Esophagus muscularis mucosa (tissue), 4 donors: ENCODE measurements at places on chromosomes 5 and 9. TPM values are rescaled to one million over a fixed set of nuclear protein-coding genes. Genes with fewer than 3 reads are reported as not detected.

- no peak overlapping the region for H3K4me3 ChIP-seq
- no peaks in the 10 kb centered on the region for H3K36me3 ChIP-seq
- H3K27me3 ChIP-seq: no peaks in the 10 kb centered on the region
- H3K4me1 ChIP-seq: no peaks in the 10 kb centered on the region
- H3K27ac ChIP-seq: no peak overlapping the region
- DNase-seq: no peak
These were observed 456.6 kb upstream of the TLE4 start for GRCh38 chr9:79115176-79115575.

GRCh38 chr9:3793363-3793762, 267.6 kb upstream of the RFX3 start:
- no peak overlapping the region for H3K27ac ChIP-seq
- no peaks in the 10 kb centered on the region for H3K27me3 ChIP-seq
- no peaks in the 10 kb centered on the region for H3K36me3 ChIP-seq
- DNase-seq: no peak
- H3K4me3 ChIP-seq: no peak overlapping the region
- no peaks in the 10 kb centered on the region for H3K4me1 ChIP-seq

GRCh38 chr5:144275329-144275728, 104.7 kb downstream of the KCTD16 start:
- H3K4me3 ChIP-seq: no peak overlapping the region
- no peaks in the 10 kb centered on the region for H3K4me1 ChIP-seq
- no peaks in the 10 kb centered on the region for H3K27me3 ChIP-seq
- no peaks in the 10 kb centered on the region for H3K36me3 ChIP-seq

GRCh38 chr5:10434392-10434791, 7.3 kb upstream of the ROPN1L start:
- H3K36me3 ChIP-seq: peaks cover 60% of the 10 kb centered on the region
- no peaks in the 10 kb centered on the region for H3K27me3 ChIP-seq
- H3K27ac ChIP-seq: no peak overlapping the region
- no peaks in the 10 kb centered on the region for H3K4me1 ChIP-seq
- no peak for DNase-seq

DNA sequence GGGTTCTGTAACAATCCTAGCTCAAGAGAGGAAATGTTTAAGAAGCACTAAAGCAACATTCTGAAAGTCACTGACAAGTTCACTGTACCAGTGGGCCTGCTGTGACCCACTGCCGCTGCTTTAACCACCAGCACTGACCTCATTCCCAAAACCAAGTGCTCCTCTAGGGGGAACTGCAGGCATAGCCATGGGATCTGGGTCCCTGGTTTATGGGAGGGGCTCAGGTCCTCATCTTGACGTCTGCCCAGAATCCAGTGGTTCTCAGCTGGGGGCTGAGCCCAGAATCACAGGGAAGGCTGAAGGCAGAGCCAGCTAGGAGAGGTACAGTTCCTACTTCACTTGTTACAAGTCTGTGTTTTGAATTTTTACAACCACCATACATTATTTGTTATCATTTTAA, 36.1 kb upstream of the SLC2A8 start:
- no peaks in the 10 kb centered on the region for H3K27me3 ChIP-seq
- H3K36me3 ChIP-seq: peaks cover 16% of the 10 kb centered on the region
- no peak for DNase-seq
- H3K27ac ChIP-seq: no peak overlapping the region
- H3K4me3 ChIP-seq: no peak overlapping the region

GRCh38 chr5:80268916-80269315, 13.1 kb upstream of the SERINC5 start:
- no peak overlapping the region for H3K27ac ChIP-seq
- H3K4me3 ChIP-seq: no peak overlapping the region
- no peaks in the 10 kb centered on the region for H3K36me3 ChIP-seq
- DNase-seq: no peak

GRCh38 chr9:86122311-86122710, 23.0 kb upstream of the GOLM1 start:
- peaks cover 9% of the 10 kb centered on the region for H3K4me1 ChIP-seq
- no peak for DNase-seq
- no peak overlapping the region for H3K27ac ChIP-seq
- H3K4me3 ChIP-seq: no peak overlapping the region
- H3K27me3 ChIP-seq: no peaks in the 10 kb centered on the region
- no peaks in the 10 kb centered on the region for H3K36me3 ChIP-seq

- H3K36me3 ChIP-seq: no peaks in the 10 kb centered on the region
- H3K4me3 ChIP-seq: no peak overlapping the region
- no peaks in the 10 kb centered on the region for H3K4me1 ChIP-seq
- no peak for DNase-seq
- no peak overlapping the region for H3K27ac ChIP-seq
- H3K27me3 ChIP-seq: no peaks in the 10 kb centered on the region
These were observed 25.5 kb upstream of the TIFAB start for GRCh38 chr5:135477613-135478066.

- no peak overlapping the region for H3K27ac ChIP-seq
- peaks cover 21% of the 10 kb centered on the region for H3K4me1 ChIP-seq
- H3K4me3 ChIP-seq: no peak overlapping the region
- H3K36me3 ChIP-seq: no peaks in the 10 kb centered on the region
These were observed 53.6 kb downstream of the GADD45G start for GRCh38 chr9:89658401-89658800.

DNA sequence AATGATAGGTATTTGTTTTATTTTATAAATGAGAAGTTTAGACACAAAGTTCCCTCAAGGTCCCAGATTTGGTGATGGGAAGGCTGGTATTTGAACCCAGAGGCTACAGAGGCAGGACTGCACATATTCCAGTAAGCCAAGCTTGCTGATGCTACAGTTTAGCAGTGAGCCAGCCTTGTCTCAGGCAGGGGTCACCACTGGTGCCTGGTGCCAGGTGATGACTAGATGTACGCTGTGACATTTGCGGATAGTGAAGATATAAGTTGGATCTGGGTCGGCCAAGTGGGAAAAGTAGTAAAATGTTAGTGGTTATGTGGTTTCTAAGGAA, 143.9 kb downstream of the AOPEP start:
- no peaks in the 10 kb centered on the region for H3K27me3 ChIP-seq
- peak overlapping the region; percentile 12 for H3K27ac ChIP-seq
- H3K4me3 ChIP-seq: no peak overlapping the region
- DNase-seq: no peak
- H3K36me3 ChIP-seq: no peaks in the 10 kb centered on the region

DNA sequence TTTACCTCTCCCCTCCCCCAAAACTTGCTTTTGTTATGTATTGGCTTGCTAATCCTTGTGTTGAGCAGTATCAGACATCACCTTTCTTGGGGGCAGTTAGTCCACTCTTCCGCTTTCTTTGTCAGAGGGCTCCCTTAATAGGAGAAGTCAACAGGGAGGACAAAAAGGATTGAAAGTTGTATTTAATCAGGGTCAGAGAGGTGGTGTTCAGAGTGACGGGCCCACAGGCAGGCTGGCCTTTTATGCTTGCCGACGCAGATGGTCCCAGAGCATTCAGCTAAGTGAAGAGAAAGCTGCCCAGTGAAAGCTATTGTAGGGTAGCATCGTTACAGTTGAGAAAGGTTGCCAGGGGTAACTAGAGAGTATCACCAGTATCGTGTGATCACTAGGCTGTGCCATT, 131.1 kb downstream of the ZCCHC7 start:
- no peaks in the 10 kb centered on the region for H3K4me1 ChIP-seq
- H3K36me3 ChIP-seq: no peaks in the 10 kb centered on the region
- DNase-seq: no peak
- H3K27ac ChIP-seq: no peak overlapping the region
- no peaks in the 10 kb centered on the region for H3K27me3 ChIP-seq

- H3K36me3 ChIP-seq: no peaks in the 10 kb centered on the region
- H3K4me1 ChIP-seq: no peaks in the 10 kb centered on the region
- H3K27me3 ChIP-seq: no peaks in the 10 kb centered on the region
- no peak for DNase-seq
These were observed 177.3 kb upstream of the SPEF2 start for GRCh38 chr5:35440409-35440808.

- no peaks in the 10 kb centered on the region for H3K4me1 ChIP-seq
- no peak for DNase-seq
- H3K27me3 ChIP-seq: no peaks in the 10 kb centered on the region
- no peak overlapping the region for H3K4me3 ChIP-seq
These were observed 33.4 kb upstream of the NR3C1 start for GRCh38 chr5:143436871-143437270.

DNA sequence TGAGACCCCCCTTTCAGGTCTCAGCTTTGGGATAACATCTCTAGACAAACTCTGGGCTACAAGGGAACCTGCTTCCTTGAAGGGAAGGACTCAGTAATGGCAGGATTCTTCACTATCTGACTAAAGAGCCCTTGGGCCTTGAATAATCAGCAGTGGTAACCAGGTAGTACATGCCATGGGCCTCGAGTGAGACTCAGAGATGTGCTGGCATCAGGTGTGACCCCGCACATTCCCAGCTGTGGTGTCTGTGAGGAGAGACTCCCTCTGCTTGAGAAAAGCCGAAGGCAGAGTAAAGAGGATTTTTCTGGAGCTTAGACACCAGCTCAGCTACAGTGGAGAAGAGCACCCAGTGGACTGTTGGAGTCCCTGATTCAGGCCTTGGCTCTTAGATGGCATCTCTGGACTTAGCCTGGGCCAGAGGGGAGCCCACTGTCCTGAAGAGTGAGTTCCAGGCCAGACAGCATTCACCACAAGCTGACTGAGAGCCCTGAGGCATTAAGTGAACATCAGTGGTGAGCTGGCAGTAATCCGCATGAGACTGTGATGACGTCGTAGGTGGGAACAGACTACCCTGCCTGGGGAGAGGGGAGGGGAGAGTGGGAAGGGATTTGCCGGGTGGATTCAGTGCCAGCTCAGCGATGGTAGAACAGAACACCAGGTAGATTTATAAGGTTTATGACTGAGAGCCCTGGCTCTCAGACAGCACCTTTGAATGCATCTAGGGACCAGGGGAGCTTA, 5.3 kb upstream of the ZNF782 start:
- DNase-seq: no peak
- no peaks in the 10 kb centered on the region for H3K27me3 ChIP-seq
- H3K27ac ChIP-seq: no peak overlapping the region
- peaks cover 7% of the 10 kb centered on the region for H3K36me3 ChIP-seq
- H3K4me3 ChIP-seq: no peak overlapping the region

DNA sequence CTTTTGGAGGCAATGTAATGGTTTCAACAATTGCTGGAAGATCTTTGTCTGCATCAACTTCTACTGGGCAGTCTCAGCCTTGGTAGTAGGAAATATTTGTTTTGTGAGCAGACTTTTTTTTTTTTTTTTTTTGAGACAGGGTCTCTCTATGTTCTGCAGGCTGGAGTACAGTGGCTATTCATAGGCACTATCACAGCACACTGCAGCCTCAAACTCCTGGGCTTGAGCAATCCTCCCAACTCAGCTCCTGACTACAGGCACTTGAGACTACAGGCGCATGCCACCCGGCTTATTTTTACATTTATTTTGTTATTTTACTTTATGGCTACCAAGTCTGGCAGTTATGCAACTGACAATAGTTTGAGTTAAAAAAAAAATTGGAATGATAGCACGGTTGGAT, 187.3 kb downstream of the SNX18 start:
- no peak overlapping the region for H3K27ac ChIP-seq
- peak; percentile 24 for DNase-seq
- H3K27me3 ChIP-seq: no peaks in the 10 kb centered on the region
- peaks cover 32% of the 10 kb centered on the region for H3K4me1 ChIP-seq
- H3K36me3 ChIP-seq: no peaks in the 10 kb centered on the region

DNA sequence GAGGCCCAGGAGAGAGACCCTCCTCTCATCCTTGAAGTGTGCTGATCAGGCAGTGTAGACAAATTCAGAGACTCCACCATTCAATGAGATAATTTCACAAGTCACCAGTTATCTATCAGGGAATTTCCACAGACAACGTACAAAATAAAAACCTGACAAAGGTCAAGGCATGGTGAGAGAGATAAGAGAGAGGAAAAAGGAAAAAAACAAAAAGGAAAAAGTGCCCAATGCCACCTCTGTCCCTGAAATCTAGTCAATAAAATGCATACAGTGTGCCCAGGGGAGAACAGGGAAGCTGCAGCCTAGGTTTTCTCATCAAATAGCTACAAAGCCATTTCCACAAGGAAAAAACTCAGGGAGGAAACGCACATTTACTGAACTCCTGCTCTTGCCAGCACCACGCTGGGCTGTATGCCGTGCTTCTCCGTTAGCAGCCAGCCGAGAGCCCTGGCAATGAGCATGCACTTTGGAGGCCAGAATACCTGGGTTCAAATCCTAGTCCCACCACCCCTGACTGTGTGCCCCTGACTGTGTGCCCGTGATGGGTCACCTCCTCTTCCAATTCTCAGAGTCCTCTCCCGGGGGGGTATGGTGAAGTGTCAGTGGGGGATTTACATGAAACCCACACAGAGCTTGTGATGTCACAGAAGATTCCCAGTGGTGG, 11.6 kb downstream of the WHRN start:
- no peak overlapping the region for H3K27ac ChIP-seq
- peaks cover 8% of the 10 kb centered on the region for H3K4me1 ChIP-seq
- no peak for DNase-seq
- H3K36me3 ChIP-seq: no peaks in the 10 kb centered on the region

- H3K27me3 ChIP-seq: no peaks in the 10 kb centered on the region
- no peak overlapping the region for H3K4me3 ChIP-seq
These were observed 347.0 kb downstream of the CSNK1G3 start for GRCh38 chr5:123858938-123859337.

DNA sequence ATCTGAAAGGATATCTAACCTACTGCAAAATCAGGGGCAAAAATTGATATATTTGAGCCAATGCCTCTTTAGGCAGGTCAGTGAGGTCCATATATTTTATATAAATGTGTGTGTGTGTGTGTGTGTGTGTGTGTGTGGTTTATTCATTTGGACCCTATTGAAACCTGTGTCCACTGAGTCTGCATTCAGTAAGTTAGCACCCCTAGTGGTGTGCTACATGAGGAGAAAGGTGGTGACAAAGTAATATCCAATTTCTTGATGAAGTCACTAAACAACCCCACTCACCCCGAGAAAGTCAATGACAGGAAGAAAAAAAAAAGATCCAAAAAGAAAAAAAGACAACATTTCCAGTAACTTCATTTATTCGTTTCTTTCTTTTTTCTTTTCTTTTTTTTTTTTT, 4.1 kb downstream of the FBXW11 start:
- no peak overlapping the region for H3K27ac ChIP-seq
- no peaks in the 10 kb centered on the region for H3K36me3 ChIP-seq
- H3K4me3 ChIP-seq: no peak overlapping the region
- peaks cover 65% of the 10 kb centered on the region for H3K4me1 ChIP-seq

The IL13 gene
- total RNA-seq: not detected

The GADD45G gene
- total RNA-seq: 90.3 TPM

The PCDHA12 gene
- 0.66 TPM for total RNA-seq

The NREP gene
- 8.9 TPM for total RNA-seq

The AJM1 gene
- total RNA-seq: 3.3 TPM

The ST6GALNAC4 gene
- total RNA-seq: 20.3 TPM

The FCN2 gene
- total RNA-seq: not detected

The ZFP37 gene
- 2.6 TPM for total RNA-seq

The TMEM174 gene
- not detected for total RNA-seq

The SPINK1 gene
- total RNA-seq: not detected

The LHX6 gene
- total RNA-seq: 3.3 TPM

The CKMT2 gene
- total RNA-seq: 14.9 TPM

The PIP5K1B gene
- total RNA-seq: 1.3 TPM
